ENCODE measurements at places on chromosomes 11 and 22. TPM values are rescaled to one million over a fixed set of nuclear protein-coding genes. Genes with fewer than 3 reads are reported as not detected.

Gene MOGAT2
- polyA plus RNA-seq = not detected

DNA sequence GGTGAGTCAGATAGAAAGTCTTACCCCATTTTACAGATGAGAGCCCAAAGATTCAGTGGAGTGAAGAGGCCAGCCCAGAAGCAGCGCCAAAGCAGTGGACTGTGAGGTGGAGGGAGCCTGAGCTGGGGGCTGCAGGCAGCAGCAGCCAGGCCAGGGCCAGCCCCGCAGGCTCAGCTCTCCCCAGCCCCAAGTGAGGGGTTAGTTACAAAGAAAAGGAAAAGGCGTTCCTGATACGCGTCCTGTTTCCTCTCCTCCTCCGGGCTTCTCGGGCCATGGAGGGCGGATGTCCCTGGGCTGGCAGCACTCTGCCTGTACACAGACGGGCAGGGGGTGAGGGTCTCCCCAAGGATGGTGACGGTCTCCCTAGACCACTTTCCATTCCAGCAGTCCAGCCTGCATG lies 44.9 kb downstream of the ARRB1 start:
- no peak for DNase-seq

GRCh38 chr11:130858215-130858614 lies 58.1 kb downstream of the SNX19 start:
- no peak for DNase-seq

DNA sequence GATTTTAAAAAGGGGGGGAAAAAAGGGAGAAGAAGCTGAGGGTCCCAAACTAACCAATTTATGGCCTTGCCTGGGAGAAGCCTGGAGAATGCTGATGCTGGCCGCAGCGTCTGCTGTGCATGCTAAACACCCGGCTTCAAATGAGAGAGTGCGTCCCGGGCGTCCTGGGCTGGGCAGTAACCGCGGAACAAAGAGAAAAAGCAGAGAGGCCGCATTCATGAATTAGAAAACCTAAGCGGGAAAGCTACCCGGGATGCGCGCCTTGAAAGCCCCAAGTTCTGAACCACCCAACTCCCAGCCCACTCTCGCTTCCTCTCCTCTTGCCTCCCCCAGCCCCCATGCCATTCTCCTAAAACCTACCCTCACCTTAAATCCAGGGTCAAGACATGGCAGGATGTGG lies 6.5 kb downstream of the MN1 start:
- DNase-seq = no peak

- no peak for DNase-seq
Measured at GRCh38 chr22:27483095-27483785, 318.3 kb downstream of the MN1 start.

- no peak for DNase-seq
Measured at GRCh38 chr11:111512296-111513239, at the start of gene BTG4. TSS of gene BTG4 (minus strand) at chr11:111512386. CDS start at chr11:111498776, 13,610 bp downstream.

Gene RAPSN
- polyA plus RNA-seq = not detected

GRCh38 chr22:34001701-34002466 lies 81.6 kb upstream of the LARGE1 start:
- no peak for DNase-seq

- no peak for DNase-seq
Measured at GRCh38 chr22:39147335-39148025, 5.0 kb downstream of the CBX7 start.

GRCh38 chr22:25382762-25383161 lies 163.3 kb downstream of the CRYBB2 start:
- DNase-seq = no peak
